IMR-90 (cell line): ENCODE measurements at places on chromosomes 3 and 15. TPM values are rescaled to one million over a fixed set of nuclear protein-coding genes. Genes with fewer than 3 reads are reported as not detected.

The NECTIN3 gene
- total RNA-seq: 155 and 182 TPM in 2 replicates

The ERC2 gene
- 0.18 and 0.28 TPM in 2 replicates for total RNA-seq

The BCHE gene
- 1.6 and 1.9 TPM in 2 replicates for total RNA-seq

The HCLS1 gene
- 0.54 and 0.56 TPM in 2 replicates for total RNA-seq

The CISH gene
- total RNA-seq: 0.83 and 0.90 TPM in 2 replicates

The KBTBD13 gene
- not detected in 2 replicates for total RNA-seq

The CKMT1B gene
- total RNA-seq: not detected in 2 replicates

- no peaks in the 10 kb centered on the region for H3K36me3 ChIP-seq
- DNase-seq: no peak
- H3K4me3 ChIP-seq: no peak overlapping the region
- no peaks in the 10 kb centered on the region for H3K27me3 ChIP-seq
- H3K4me1 ChIP-seq: peaks cover 6% of the 10 kb centered on the region; the same call in 1 of the 2 replicates
Measured at GRCh38 chr3:36959821-36960220, 15.0 kb upstream of the TRANK1 start.

- H3K27ac ChIP-seq: peak overlapping the region; percentile 19
- peak; percentile 69 for DNase-seq
- H3K4me1 ChIP-seq: peaks cover 21% of the 10 kb centered on the region
- H3K36me3 ChIP-seq: peaks cover 20% of the 10 kb centered on the region
- no peaks in the 10 kb centered on the region for H3K27me3 ChIP-seq
Measured at GRCh38 chr3:149009732-149010131, 18.4 kb downstream of the GYG1 start.

GRCh38 chr3:29138171-29138570 is 142.7 kb upstream of the RBMS3 start:
- H3K4me1 ChIP-seq: peaks cover 10% of the 10 kb centered on the region
- no peak overlapping the region for H3K4me3 ChIP-seq
- H3K36me3 ChIP-seq: no peaks in the 10 kb centered on the region
- no peak for DNase-seq
- H3K27ac ChIP-seq: no peak overlapping the region

DNA sequence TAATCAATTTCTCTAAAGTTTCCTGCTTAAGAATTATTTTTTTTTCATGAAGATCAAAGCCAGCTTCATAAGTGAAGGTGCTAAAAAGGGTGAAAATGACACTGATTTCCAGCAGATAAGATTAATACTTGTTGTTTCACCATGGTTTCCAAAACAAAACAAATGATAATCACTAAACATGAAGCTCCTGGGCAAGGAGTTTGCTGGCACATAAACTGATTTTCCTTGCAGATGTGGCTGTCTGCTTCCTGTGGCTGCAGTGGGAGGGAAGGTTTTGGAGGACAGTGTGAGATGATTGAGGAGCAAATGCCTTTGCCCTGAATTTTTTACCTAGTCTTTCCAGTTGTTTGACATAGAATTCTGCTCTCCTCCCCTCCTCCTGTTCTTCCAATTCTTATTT is 228.8 kb downstream of the DIPK2A start:
- H3K36me3 ChIP-seq: no peaks in the 10 kb centered on the region
- no peak overlapping the region for H3K27ac ChIP-seq
- H3K4me1 ChIP-seq: no peaks in the 10 kb centered on the region
- H3K4me3 ChIP-seq: no peak overlapping the region
- H3K27me3 ChIP-seq: no peaks in the 10 kb centered on the region

DNA sequence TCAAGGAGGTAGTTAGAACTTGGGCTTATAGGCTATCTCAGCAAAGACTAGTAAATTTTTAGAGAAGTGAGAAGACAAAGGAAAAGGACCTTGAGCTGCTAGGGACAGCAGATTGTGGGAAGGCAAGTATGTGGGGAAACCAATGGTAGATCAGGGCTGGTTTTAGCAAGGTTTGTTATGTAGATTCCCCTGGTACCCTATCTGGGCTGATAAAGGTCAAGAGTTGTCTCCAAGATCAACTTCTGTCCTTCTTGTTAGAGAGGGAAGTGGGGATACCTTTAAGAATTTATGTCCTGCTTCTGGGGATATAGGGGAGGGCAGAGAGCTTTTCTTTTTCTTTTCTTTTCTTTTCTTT is 28.9 kb downstream of the KAT2B start:
- no peaks in the 10 kb centered on the region; the same call in 1 of the 2 replicates for H3K4me1 ChIP-seq
- no peaks in the 10 kb centered on the region for H3K27me3 ChIP-seq
- no peak for DNase-seq
- H3K27ac ChIP-seq: no peak overlapping the region
- H3K4me3 ChIP-seq: no peak overlapping the region
- H3K36me3 ChIP-seq: no peaks in the 10 kb centered on the region

DNA sequence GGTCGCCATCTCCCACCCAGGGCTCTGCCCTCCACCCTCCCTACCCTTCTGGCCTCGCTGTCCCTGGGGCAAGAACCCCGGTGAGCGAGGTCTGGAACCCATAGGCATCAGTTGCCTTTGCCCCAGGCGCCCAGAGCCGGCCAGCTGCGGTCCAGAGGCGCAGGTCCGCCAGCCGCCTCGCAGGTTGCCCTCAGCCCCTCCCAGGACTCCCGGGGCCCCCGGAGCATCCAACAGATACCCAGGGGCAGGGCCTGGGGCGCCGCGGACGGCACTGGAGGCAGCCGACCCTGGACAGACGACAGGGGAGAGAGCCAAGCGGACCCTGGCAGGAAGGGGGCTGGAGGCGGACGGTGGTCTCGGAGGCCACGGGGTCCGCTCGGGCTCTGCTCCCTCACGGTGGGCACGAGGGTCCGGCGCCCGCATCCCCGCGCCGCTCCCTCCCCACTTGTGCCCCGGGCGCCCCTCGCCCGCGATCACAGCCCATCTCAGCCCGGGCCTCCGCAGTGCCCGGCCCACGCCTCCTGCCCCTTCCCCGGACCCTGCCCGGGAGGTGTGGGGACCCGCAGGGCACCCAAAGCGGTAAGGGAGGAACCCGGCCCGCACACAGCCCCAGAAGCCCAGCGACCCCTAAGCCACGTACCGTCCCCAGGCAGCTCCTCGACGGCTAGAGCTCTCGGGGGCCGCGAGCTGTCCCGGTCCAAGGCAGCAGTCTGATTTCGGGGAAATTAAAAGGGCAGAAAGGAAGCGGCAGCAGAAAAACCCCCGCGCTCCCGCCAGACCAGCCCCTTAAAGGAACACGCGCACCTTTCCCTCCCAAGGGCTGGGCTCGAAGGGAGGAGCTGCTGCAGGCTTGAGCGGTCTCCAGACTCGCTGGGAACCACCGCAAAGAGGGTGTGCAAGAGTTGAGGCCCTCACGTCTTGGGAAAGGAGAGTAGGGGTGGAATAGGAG is at the start of gene HAPLN3:
HAPLN3 (minus strand) TSS at position 726 of the 949 bp plus-strand sequence. CDS start 8,246 bp downstream, outside the sequence.
- peaks cover 11% of the 10 kb centered on the region for H3K4me1 ChIP-seq

DNA sequence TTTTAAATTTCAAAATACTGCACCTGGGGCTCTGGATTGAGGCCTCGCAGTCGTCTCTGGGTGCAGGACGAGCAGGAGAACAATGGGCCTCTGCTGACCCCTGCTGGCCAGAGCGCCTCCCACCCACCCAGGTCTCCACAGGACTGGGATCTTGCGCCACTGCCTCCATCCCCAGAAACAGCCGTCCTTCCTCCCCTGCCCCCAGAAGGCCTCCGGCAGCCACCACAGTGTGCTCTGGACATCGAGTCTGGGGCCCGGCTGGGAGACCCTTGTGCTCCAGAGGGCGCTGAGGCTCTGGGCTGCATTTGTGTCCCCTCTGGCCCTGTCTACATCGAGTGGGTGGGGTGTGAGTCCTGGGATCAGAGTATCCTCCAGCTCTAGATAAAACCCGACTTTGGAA is 6.7 kb upstream of the ACSBG1 start:
- H3K4me1 ChIP-seq: no peaks in the 10 kb centered on the region
- peak; percentile 59 for DNase-seq
- H3K36me3 ChIP-seq: no peaks in the 10 kb centered on the region
- no peak overlapping the region for H3K27ac ChIP-seq
- peaks cover 20% of the 10 kb centered on the region for H3K27me3 ChIP-seq
- no peak overlapping the region for H3K4me3 ChIP-seq
